ENCODE measurements at places on chromosomes 6 and 20.

- no peaks in the 10 kb centered on the region for H3K4me1 ChIP-seq
- DNase-seq, result no peak
- no peaks in the 10 kb centered on the region for H3K27me3 ChIP-seq
- H3K27ac ChIP-seq, result no peak overlapping the region
- H3K36me3 ChIP-seq, result no peaks in the 10 kb centered on the region
- no peak overlapping the region for H3K4me3 ChIP-seq
Observed at GRCh38 chr6:155850408-155850841, 394.8 kb upstream of the NOX3 start.

- H3K36me3 ChIP-seq, result no peaks in the 10 kb centered on the region
- H3K4me3 ChIP-seq, result no peak overlapping the region
- no peak overlapping the region for H3K27ac ChIP-seq
- H3K4me1 ChIP-seq, result no peaks in the 10 kb centered on the region
Observed at GRCh38 chr6:5783584-5784089, 223.1 kb downstream of the NRN1 start.

DNA sequence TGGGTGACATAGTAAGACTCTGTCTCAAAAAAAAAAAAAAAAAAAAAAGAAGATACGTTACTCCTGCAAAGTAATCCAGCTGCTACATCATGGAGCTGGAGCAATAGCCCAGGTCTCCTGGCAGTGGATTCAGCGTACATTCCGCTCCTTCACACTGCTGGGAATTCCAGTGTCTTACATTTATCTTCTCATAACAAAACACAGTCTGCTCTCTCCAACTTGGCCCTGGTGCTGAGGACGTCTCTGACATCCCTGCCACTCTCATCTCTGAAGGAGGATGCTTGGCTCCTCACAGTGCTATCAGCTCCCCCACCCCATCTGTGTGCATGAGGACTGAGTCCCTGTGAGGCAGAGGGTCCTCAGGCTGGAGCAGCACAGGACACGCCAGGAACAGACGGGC, 529.8 kb downstream of the CD83 start:
- H3K27me3 ChIP-seq, result no peaks in the 10 kb centered on the region
- H3K27ac ChIP-seq, result no peak overlapping the region
- no peak for DNase-seq
- no peaks in the 10 kb centered on the region for H3K36me3 ChIP-seq

- no peaks in the 10 kb centered on the region for H3K27me3 ChIP-seq
- no peak overlapping the region for H3K27ac ChIP-seq
- no peak for DNase-seq
- no peaks in the 10 kb centered on the region for H3K4me1 ChIP-seq
- H3K4me3 ChIP-seq, result no peak overlapping the region
- no peaks in the 10 kb centered on the region for H3K36me3 ChIP-seq
Observed at GRCh38 chr6:80641591-80641990, 535.1 kb downstream of the BCKDHB start.

DNA sequence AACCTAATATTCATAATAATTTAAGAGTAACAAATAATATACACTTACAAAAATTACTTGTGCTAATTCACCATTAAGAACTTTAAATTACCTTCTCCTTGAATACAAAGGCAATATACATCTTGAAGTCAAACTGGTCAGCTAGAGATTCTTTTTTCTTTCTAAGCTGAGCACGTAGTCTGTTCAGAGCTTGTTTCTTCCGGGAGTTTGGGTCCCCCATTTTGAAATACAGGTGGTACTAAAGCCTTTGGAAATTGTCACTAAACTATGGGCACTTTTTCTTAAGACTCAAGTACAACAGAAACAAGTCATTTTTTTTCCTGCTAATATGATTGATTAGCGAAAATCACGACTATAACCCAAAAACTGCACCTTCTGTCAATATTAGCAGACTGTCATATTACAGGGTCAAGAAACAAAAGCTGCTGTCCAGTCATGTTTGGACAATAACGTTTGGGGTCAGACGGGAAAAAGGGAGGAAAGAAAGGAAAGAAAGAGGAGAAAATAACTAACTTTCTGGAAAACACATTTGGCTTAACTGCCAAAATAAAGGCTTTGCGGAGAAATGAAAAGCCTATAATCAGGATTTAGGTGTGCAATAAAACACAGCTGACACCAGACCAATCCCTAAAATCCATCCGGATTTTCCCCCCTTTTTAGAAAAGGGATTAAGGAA, 367 bp downstream of the C6orf62 start:
- no peaks in the 10 kb centered on the region for H3K27me3 ChIP-seq
- no peaks in the 10 kb centered on the region for H3K4me1 ChIP-seq
- H3K27ac ChIP-seq, result no peak overlapping the region

GRCh38 chr6:7827142-7827541, 83.4 kb downstream of the TXNDC5 start:
- no peak for DNase-seq
- no peaks in the 10 kb centered on the region for H3K36me3 ChIP-seq
- no peak overlapping the region for H3K4me3 ChIP-seq
- H3K27ac ChIP-seq, result no peak overlapping the region
